ENCODE measurements at places on chromosomes 11 and 22.

DNA sequence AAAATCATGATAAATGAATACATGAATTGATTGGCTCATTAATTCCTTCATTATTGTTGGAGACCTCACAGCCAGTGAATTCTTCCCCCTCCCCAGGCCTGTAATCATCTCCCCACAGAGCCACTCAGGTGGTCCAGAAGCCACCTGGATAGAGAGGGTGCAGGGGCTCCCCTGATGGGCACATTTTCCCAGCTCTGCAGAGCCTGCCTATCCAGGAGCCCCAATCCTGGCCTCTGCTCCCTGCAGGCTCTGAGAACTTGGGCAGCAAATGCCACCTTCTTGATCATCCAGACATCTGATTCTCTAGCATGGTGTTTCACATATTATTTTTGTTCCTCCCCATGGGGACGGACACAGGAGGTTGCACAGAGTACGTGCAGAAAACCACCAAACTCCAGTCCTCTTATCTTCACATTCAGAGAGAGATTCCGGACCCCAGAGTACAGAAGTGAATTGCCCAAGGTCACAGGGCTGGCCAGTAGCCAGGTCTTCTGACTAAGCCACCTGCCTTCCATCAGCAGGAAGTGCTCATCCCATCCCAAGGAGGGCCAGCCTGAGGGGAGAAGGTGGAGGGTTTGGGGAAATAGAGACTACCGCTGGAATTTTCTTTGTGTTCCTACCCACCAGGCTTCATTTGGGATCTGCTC, 348.0 kb downstream of the BUD13 start:
- peaks cover 76% of the 10 kb centered on the region for H3K27me3 ChIP-seq
- no peak for DNase-seq
- H3K27ac ChIP-seq, result no peak overlapping the region

DNA sequence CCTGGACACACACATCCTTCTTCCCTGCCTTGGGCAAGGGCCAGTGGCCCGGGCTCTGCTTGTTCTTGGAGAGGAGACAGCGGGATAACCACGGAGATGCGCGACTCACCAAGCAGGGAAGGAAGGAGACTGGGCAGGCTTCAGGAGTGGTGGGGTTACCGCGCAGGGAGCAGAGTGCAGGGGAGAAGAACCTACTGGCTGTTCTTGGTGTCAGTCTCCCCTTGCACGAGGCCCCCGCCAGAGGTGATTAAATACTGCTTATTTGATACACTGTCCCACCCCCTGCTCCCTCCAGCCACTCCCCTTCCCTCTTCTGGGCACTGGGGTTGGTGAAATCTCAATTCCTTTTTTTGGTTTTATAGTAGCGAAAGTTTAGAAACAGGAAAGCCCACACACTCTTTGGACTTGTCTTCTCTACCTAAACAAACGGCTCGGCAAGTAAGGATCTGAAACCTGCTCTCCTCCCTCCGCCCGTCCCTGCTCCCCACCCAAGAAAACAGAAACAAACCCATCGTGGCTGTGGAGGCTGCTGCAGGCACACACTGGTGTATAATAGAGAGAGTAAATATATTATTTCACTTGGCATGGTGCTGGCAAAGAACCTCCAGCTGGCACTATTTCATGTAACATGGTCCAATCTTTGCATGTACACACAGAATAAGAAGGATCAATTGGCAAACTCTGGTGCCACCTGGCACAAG, 10.8 kb downstream of the LARGE2 start:
- peak overlapping the region; percentile 96 for H3K27ac ChIP-seq
- no peak for DNase-seq
- no peaks in the 10 kb centered on the region for H3K27me3 ChIP-seq
- peaks cover 75% of the 10 kb centered on the region for H3K36me3 ChIP-seq

GRCh38 chr11:111172321-111172862, 73.1 kb upstream of the POU2AF2 start:
- H3K27me3 ChIP-seq, result peaks cover 10% of the 10 kb centered on the region
- no peak for DNase-seq
- H3K4me1 ChIP-seq, result no peaks in the 10 kb centered on the region
- no peak overlapping the region for H3K27ac ChIP-seq

- no peak overlapping the region for H3K4me3 ChIP-seq
- peaks cover 3% of the 10 kb centered on the region for H3K4me1 ChIP-seq
- peaks cover 3% of the 10 kb centered on the region for H3K36me3 ChIP-seq
- H3K27ac ChIP-seq, result no peak overlapping the region
- peaks cover 34% of the 10 kb centered on the region for H3K27me3 ChIP-seq
- no peak for DNase-seq
Measured at GRCh38 chr11:124612045-124612444, 817 bp downstream of the PANX3 start.

DNA sequence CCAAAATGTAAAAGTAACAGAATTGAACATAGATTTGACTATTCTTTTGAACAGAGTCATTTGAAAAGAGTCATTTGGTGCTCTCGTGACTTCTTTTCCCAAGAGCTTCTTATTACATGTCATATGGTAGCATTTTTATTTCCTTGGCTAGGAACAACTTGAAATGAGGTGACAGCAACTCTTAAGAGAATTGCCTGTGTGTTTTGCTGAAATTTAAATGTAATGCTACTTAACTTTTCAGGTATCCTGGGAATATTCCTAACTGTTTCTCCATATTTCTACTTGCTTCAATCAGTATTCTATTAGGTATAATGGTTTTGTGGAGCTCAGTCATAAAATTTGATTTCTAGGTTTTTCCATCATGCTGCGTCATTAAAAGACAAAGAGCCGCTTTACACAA, 700.7 kb downstream of the LUZP2 start:
- H3K4me3 ChIP-seq, result no peak overlapping the region
- H3K36me3 ChIP-seq, result no peaks in the 10 kb centered on the region
- no peak overlapping the region for H3K27ac ChIP-seq
- DNase-seq, result no peak
- H3K27me3 ChIP-seq, result no peaks in the 10 kb centered on the region

DNA sequence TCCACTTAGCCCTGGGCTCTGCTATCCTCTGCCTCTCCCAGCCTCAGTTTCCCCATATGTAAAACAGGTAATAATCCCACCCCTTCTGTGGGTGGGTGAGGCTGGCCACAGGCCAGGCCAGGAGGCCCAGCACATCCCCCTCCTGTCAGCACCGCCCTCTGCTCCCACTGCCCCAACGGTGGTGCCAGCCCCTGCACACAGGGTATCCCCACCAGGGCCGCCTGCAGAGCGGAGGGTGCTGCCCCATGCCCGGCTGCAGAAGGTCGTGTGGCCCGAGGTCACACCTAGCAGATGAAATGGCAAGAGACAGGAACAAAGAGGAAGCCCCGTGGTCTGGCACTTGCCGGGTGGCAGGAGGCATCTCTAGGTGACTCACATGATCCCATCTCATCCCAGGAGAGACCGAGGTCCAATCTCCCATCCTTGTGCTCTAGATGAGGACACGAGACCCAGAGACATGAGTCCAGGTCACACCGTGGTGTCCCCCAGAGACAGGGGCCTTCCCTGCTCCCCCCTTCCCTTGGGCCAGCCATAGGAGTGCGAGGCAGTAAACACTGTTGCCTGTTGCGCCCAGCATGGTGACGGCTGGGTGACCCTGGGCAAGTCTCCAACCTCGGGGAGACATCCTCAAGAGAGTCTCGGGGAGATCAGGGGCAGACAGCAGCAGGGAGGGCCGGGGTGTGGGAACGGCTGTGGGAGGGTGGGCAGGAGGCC, 27.2 kb upstream of the PPARA start:
- H3K4me3 ChIP-seq, result no peak overlapping the region
- H3K27me3 ChIP-seq, result no peaks in the 10 kb centered on the region
- no peak overlapping the region for H3K27ac ChIP-seq
- no peaks in the 10 kb centered on the region for H3K4me1 ChIP-seq
- no peaks in the 10 kb centered on the region for H3K36me3 ChIP-seq

GRCh38 chr11:111209543-111210355, 35.8 kb upstream of the POU2AF2 start:
- no peaks in the 10 kb centered on the region for H3K36me3 ChIP-seq
- no peak overlapping the region for H3K4me3 ChIP-seq
- no peaks in the 10 kb centered on the region for H3K4me1 ChIP-seq
- DNase-seq, result no peak
- H3K27ac ChIP-seq, result no peak overlapping the region

DNA sequence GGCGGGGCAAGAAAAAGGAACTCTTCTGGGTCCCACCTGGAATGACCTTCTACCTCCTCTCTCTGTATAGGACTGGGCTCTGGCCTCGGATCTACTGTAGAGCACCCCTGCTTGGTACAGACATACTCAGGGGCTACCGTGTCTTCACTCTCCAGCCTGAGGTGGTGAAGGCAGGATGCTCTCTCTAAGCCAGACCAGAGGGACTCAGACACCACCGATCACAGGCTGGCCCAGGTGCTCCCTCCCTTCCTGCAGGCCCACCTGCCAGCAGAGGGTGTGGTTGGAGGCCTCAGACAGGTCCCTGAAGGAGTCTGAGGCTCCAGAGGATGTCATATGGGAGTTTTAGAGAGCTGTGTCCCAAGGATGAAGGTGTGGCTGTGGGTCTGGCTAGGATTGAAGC, 4.1 kb downstream of the NHERF4 start:
- peak overlapping the region; percentile 15 for H3K27ac ChIP-seq
- no peaks in the 10 kb centered on the region for H3K4me1 ChIP-seq
- no peak for DNase-seq
- peaks cover 3% of the 10 kb centered on the region for H3K36me3 ChIP-seq

DNA sequence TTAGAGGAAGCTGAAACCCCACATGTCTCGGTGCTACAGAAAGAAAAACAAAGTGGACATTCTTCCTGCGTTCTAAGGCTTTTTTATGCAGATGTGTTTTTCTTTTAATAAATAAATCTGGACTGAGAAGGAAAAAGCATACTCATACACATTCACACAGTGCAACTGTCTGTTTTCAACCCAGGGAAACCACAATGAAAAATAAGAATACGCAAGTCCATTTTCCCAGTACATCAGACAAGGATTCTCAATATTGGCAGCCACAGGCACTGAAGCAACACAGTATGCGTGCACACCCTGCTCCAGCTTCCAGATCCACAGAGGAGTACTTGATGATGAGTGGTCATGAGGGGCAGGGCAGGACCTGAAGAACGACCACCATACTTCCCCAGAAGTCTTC, 86.9 kb downstream of the ETS1 start:
- H3K36me3 ChIP-seq, result peaks cover 90% of the 10 kb centered on the region
- H3K4me1 ChIP-seq, result peaks cover 90% of the 10 kb centered on the region
- peak overlapping the region; percentile 96 for H3K4me3 ChIP-seq
- no peak for DNase-seq

GRCh38 chr11:71381781-71382505, 66.2 kb downstream of the DHCR7 start:
- H3K27me3 ChIP-seq, result peaks cover 48% of the 10 kb centered on the region
- no peak overlapping the region for H3K27ac ChIP-seq
- H3K4me1 ChIP-seq, result peaks cover 8% of the 10 kb centered on the region
- H3K4me3 ChIP-seq, result no peak overlapping the region
- no peaks in the 10 kb centered on the region for H3K36me3 ChIP-seq
- DNase-seq, result no peak

DNA sequence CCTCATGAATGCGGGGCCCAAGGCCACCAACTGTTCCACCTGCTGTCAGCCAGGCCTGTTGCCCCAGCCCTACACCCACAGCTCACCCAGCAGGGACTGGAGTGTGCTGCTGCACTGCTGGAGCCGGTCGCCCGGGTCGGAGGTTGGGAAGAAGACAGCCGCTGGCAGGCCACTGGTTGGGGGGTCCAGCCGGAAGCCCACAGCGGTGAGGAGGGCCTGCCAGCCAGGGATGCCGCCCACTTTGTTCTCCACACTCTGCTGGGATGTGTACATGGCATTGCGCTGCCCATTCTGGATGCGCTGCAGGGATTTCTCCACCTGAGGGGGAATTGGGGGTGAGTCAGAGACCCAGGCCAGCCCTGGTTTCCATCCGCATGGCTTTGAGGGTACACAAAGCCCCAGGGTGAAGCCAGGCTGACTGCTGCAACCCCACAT, 74.2 kb upstream of the PITPNB start:
- H3K4me3 ChIP-seq, result no peak overlapping the region
- no peaks in the 10 kb centered on the region for H3K27me3 ChIP-seq
- no peaks in the 10 kb centered on the region for H3K36me3 ChIP-seq
- no peak for DNase-seq

GRCh38 chr11:31127290-31127689, 242.2 kb downstream of the DCDC1 start:
- no peak for DNase-seq
- no peaks in the 10 kb centered on the region for H3K27me3 ChIP-seq
- H3K27ac ChIP-seq, result no peak overlapping the region
- no peaks in the 10 kb centered on the region for H3K36me3 ChIP-seq
- H3K4me3 ChIP-seq, result no peak overlapping the region
- H3K4me1 ChIP-seq, result no peaks in the 10 kb centered on the region

DNA sequence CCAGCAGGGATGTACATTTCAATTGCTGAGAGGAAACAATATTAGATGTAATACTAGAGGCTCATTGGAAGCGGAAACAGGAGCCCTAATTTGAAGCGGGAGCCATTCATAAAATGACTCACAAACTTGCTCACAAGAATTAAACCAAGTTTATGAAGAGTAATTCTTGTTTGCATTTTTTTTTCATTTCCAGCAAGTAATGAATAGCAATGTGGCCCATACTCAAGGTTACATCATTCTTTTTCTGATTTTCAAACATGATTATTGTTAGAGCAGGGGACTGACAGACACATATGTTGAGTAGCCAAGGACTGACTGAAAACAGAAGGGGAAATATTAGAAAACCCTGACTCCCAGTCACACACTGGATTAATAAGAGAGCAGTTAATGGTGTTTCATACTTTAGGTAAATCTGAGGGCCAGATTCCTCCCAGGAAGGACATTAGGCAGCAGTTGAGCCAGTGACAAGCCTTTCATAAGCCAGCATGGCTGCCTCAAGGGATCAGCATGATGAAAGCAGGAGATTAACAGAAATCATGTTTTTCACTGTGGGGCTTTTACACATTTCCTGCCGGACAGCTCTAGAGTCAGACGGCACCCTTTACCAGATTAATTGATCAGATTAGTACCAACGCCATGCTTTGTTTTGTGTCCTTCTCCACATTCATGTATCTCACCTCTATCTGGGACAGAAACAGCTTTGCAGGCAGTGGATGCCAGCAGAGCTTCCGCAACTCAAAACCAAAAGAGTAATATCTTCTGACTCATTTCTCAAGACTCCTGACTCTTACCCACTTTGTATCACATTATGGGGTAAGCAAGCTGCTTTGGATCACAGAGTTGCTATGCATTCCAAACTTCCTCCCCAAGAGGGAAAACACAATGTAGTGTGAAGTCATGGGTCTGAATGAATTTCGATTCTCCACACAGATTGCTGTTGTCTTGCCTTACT, 831.6 kb downstream of the KCNA4 start:
- H3K27ac ChIP-seq, result no peak overlapping the region
- no peak overlapping the region for H3K4me3 ChIP-seq
- no peaks in the 10 kb centered on the region for H3K4me1 ChIP-seq
- no peak for DNase-seq

GRCh38 chr11:65366340-65366773, 11.8 kb downstream of the TIGD3 start:
- H3K4me1 ChIP-seq, result no peaks in the 10 kb centered on the region
- H3K4me3 ChIP-seq, result no peak overlapping the region
- H3K27ac ChIP-seq, result no peak overlapping the region

GRCh38 chr11:7871056-7871455, 60.0 kb downstream of the OR10A6 start:
- no peak for DNase-seq
- H3K36me3 ChIP-seq, result no peaks in the 10 kb centered on the region
- H3K4me3 ChIP-seq, result no peak overlapping the region
- H3K4me1 ChIP-seq, result no peaks in the 10 kb centered on the region
